ENCODE measurements at places on chromosomes 2 and 18.

GRCh38 chr2:98548920-98549818, 59.1 kb downstream of the COA5 start:
- no peak for DNase-seq

DNA sequence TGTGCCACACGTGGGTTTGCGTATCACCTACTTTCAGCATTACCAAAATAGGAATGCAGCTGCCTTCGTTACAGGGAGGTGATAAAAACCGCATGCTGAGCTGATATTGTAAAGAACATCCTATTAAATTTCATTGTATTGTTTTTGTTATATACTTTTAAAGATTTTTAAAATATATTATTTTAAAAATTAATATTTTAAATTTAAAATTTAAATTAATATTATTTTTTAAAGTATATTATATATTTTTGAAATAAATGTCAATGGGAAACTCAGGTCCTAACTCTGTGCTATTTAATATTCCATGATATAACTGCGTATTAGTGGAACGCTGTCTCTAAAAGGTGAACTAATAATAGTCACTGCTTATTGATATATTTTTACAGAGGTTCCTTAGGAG, 51.2 kb downstream of the CTNNA2 start:
- no peak for DNase-seq

DNA sequence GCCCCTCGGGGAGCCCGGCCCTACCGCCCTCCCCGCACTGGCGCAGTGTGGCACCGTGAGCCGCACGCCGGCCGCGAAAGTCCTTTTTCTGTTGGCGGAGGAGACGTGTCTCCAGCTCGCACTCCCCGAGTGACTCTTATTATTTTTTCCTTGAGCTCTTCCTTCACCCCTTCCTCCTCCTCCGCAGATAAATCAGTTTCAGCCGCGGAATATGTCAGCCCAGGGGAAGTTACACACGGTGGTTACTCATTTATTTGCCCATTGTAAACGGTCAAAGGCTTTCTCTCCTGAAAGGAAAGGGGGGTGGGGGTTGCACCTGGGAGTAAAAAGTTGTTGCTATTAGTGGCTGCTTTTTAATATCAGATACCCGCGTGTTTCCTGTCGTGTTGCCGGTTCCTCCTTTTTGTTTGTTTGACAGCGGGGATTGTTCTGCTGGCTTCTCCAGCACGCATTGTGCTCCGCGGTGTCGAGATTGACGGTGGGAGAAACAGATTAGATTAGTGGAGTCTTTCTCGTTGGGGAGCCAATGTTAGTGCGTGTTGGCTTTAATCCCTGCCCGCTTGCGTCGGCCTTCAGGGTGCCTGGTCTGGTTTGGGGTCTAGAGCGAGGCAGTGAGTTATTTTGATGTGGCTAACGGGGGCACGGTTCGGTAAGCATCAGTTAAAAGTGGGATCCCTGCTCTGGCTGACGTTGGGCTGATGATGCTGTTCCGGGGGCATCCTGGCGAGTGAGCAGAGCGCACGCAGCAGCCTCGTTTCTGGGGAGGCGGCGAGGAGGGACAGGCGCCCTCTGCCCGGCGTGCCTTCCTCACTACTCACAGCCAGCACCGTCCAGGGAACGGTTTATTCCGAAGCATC, 1.6 kb downstream of the CRIM1 start:
- DNase-seq, result no peak

GRCh38 chr2:241217320-241218031, 29.0 kb downstream of the ANO7 start:
- peak; percentile 84 for DNase-seq

- no peak for DNase-seq
Observed at GRCh38 chr2:223113161-223113560, 61.2 kb downstream of the KCNE4 start.

- DNase-seq, result peak; percentile 71
Observed at GRCh38 chr2:230866756-230867523, 2.2 kb downstream of the ITM2C start.

DNA sequence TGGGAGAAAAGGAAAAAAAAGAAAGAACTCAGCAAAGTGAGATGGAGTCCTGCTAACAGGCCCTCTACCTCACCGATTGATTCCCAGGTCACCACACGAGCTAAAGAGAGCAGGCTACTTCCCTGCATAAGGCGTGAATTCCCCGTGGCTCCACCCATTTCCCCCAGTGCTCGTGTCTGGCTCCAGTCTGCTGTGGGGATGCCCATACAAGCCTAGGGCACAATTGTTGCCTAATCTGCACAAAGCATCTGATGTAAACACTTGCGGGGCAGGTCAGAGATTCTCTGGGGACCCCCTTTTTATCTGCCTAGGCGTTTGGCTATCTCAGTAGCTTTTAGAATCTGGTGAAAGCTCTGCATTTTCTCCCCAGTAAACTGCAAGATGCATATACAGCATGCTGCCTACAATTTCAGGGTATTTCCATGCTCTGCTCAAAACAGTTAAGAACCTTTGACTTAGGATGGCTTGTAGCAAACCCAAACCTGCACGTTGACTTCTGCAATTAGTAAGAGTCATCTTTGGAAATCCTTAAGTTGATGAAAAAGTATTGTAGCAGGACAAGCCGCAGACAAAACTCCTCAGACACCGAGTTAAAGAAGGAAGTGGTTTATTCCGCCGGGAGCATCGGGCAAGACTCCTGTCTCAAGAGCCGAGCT, 34.8 kb downstream of the MYO3B start:
- DNase-seq, result no peak

DNA sequence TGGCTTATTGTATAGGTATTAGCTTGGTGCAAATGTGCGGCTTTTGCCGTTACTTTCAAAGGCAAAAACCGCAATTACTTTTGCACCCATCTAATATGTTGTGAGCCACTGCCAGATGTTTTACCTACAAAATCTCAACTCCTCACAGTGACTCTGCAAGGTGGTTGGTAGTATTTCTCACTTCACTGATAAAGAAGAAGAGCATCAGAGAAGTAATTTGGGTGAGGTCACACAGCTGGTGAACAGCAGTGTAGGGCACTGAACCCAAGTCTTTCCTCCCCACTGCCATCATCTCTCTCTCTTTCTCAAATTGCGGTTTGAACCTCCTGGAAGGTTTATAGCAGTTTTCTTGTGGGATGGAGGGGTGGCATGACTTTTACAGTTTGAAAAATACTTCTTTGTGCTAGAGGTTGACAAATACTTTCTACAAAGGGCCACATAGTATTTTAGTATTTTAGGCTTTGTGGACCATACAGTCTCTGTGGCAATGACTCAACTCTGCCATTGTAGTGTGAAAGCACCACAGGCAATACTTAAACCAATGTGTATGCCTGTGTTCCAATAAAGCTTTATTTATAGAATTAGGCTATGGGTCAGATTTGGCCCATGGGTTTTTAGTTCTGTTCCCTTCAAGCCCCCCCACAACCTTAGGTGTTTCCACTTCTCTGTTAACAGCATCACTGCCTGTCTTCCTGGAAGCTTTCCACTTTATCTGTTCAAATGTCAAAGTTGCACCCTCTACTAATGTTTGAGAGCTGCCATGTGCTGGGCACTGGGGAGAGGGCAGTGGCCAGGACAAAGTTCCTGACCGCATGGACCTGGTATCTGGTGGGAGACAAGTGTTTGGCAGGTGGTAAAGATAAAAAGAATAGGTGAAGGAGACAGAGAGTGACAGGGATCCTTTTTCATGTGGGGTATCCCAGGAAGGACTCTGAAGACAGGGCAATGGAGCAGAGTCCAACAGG, 30.1 kb downstream of the FHOD3 start:
- DNase-seq, result no peak

DNA sequence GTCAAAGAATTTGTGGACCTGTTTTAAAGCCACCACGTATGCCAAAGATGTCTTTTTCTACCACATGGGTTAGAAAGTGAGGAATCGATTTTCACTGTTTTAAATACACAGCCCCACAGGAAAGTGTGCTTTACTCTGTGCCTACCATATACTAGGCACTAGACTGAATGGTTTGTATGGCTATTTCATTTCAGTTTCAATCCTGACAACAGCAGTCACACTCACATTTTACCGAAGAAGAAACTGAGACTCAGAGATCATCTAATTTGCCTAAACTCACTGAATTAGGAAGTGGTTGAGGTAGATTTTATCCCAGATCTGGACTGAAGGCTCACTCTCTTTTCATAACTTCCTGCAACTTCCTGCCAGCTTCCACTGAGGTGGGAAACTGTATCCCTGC, 176.4 kb downstream of the ALK start:
- no peak for DNase-seq

- DNase-seq, result no peak
Observed at GRCh38 chr2:162277381-162277780, 34.1 kb upstream of the FAP start.

- DNase-seq, result no peak
Observed at GRCh38 chr2:203694191-203694590, 12.2 kb upstream of the CD28 start.

DNA sequence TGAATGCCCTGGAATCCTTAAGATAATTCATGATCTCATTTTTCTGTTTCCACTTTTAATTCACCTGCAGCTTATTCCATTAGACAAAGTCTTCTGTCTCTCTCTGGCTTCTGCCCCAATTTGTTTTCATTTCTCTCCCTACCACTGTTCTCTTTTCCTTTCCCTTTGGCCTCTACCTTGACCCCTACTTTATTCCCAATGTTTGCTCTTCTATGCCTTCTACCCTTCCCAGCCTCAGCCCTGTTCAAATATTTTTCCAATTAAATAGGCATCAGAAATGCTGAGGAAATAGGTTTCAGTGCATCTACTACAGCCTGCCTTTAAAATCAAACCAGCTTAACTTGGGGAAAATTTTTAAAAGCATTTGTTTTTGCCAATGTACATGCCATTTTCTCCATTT, 443.7 kb upstream of the CWC22 start:
- no peak for DNase-seq
